Peyer's patch (tissue), 4 donors: ENCODE measurements at places on chromosomes 7 and 10. TPM values are rescaled to one million over a fixed set of nuclear protein-coding genes. Genes with fewer than 3 reads are reported as not detected.

Gene FBXL13
- total RNA-seq, result not detected

Gene SCIN
- total RNA-seq, result 219 TPM

Gene GAD2
- not detected for total RNA-seq

Gene BMPR1A
- total RNA-seq, result 17.1 TPM

Gene CTAGE4
- total RNA-seq, result 13.0 TPM

Gene MLXIPL
- 456 TPM for total RNA-seq

Gene ADRB1
- total RNA-seq, result not detected

Gene PLAU
- 6.6 TPM for total RNA-seq

Gene STAG3
- 3.5 TPM for total RNA-seq

Gene ASB13
- total RNA-seq, result 28.1 TPM

DNA sequence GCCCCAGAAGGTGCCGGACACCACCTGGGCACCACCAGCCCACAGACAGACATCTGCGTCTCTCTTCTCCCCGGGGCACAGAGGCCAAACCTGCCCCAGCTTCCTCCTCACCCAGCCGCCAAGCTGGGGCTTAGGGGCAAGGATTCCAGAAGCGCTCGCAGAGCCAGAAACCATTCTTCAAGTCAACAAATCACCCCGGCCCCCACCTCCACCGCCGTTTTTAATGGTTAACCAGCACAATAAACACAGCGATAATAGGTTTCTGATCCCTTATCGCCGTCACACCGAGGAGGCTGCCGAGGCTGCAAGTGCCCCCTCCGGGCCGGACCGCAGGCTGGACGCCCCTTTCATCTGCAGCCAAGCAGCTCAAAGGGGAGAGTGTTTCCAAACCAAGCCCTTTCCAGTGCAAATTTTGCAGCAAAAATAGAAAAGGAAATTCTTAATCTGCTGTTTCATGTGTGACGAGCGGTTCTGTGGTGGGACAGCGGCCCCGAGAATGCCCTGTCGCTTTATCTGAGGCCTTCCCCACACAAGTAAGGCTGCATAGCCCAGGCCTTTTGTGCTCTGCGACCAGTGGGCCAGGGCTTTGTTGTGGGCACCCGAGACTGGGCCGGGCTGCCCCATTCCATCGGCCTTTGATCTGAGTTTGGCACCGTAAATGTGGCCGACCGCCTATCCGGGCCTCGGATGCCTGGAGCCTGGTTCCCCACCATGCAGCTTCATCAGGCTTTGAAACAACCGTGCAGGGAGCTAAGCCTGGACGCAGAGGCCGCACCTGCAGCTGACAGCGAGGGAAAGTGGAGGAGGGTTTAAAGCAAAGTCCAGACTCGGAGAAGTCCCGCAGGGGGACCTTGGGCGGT, 83.2 kb downstream of the FOXL3 start:
- peak; percentile 79 for DNase-seq
- no peak overlapping the region for H3K4me3 ChIP-seq
- H3K36me3 ChIP-seq, result no peaks in the 10 kb centered on the region
- H3K4me1 ChIP-seq, result no peaks in the 10 kb centered on the region

- no peaks in the 10 kb centered on the region for H3K27me3 ChIP-seq
- no peaks in the 10 kb centered on the region for H3K4me1 ChIP-seq
- no peak overlapping the region for H3K4me3 ChIP-seq
- DNase-seq, result no peak
Measured at GRCh38 chr7:153567426-153567825, 484.8 kb upstream of the DPP6 start.

DNA sequence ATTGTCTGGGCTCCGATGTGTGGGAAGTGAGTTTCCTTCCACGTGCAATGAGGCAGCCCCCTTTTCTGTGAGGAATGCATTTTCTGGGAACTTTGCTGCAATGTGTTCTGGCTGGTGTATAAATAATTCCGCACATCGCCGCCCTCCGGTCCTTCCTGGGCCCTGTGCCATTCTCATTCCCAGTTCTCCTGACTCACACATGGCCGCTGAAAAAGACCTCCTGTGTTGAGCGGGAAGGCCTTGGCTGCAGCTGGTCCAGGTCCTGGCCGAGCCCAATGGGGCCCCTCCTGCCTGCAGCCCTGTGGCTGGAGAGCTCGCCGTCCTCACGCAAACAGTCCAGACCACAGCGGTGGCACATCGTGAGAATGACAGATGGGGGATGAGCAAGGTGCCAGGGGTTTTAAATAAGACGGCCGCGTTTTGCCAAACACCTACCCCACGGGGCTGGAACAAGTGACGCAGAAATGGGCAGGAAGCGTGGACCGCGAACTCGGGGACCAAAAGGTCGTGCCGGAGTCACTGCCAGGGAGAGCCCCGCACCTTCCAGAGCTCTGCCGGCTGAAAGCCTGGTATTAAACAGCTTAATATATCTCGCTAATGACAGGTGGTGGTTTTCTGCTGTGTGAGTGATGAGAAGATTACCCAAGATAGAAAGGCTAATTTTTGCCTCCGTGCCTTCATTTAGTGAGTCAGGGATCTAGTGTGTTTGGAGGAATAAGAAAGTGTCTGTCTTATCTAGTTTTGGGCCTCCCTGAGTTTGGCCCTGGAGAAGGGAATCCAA, 37.0 kb downstream of the FAM20C start:
- peak overlapping the region; percentile 55 for H3K27ac ChIP-seq
- DNase-seq, result peak; percentile 76
- H3K4me3 ChIP-seq, result no peak overlapping the region
- no peaks in the 10 kb centered on the region for H3K4me1 ChIP-seq
- H3K36me3 ChIP-seq, result peaks cover 6% of the 10 kb centered on the region

DNA sequence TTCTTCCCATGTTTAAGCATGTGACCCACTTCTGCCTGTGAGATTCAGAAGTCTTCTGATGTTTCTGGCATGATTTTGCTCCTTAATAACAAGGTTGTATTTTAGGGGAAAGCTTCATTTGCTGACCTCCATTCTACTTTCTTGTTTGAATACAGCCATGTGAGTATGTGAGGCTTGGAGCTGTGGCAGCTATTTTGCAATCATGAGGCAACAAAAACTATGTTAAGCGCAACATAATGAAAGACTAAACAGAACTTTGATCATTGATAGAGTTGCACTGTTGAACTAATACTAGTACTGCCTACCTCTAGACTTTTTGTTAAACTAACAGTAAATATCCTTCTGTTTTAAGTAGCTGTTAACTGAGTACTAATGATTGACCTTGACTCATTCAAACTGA, 203.8 kb upstream of the FAM3C start:
- no peaks in the 10 kb centered on the region for H3K36me3 ChIP-seq
- H3K4me3 ChIP-seq, result no peak overlapping the region
- no peak overlapping the region for H3K27ac ChIP-seq
- no peaks in the 10 kb centered on the region for H3K4me1 ChIP-seq

GRCh38 chr7:91320366-91321078, 56.3 kb downstream of the FZD1 start:
- no peaks in the 10 kb centered on the region for H3K36me3 ChIP-seq
- no peak for DNase-seq
- H3K4me3 ChIP-seq, result no peak overlapping the region
- no peak overlapping the region for H3K27ac ChIP-seq
- no peaks in the 10 kb centered on the region for H3K4me1 ChIP-seq

DNA sequence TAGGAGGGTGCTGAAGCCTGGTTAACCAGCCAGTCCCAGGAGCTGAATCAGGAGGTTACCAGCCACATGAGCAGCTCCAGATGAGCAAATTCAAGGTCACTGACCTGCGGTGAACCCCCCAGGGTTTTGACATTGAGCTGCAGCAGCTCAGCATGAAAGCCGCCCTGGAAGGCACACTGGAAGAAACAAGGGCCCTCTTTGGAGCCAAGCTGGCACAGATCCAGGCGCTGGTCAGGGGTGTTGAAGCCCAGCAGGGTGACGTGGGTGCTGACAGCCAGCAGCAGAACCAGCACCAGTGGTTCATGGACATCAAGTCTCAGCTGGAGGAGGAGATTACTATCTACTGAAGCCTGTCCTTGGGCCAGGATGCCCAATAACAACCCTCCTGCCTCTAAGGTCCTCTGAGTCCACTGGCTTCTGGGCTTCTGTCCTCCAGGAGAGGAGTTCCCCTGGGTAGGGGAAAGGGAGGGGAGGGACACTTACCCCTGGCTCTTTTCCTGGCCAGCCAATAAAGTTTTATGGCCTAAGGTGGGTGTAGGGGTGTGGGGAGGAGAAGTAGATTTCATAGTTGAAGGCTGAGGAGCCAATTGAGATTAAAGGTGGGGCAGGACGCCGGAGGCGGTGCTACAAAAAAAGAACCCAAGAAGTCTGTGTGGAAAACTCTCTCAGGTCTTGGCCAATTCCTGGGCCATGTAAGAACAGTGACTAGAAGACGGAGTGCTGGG, 29.4 kb upstream of the ATOH7 start:
- H3K36me3 ChIP-seq, result no peaks in the 10 kb centered on the region
- H3K27me3 ChIP-seq, result no peaks in the 10 kb centered on the region
- no peak overlapping the region for H3K27ac ChIP-seq
- H3K4me1 ChIP-seq, result no peaks in the 10 kb centered on the region

- no peak overlapping the region for H3K4me3 ChIP-seq
- no peak for DNase-seq
- no peaks in the 10 kb centered on the region for H3K4me1 ChIP-seq
- H3K27ac ChIP-seq, result no peak overlapping the region
- no peaks in the 10 kb centered on the region for H3K36me3 ChIP-seq
Measured at GRCh38 chr10:84543948-84544347, 215.6 kb downstream of the CCSER2 start.

- no peak overlapping the region for H3K4me3 ChIP-seq
- no peaks in the 10 kb centered on the region for H3K36me3 ChIP-seq
- no peaks in the 10 kb centered on the region for H3K27me3 ChIP-seq
- DNase-seq, result no peak
- H3K4me1 ChIP-seq, result no peaks in the 10 kb centered on the region
Measured at GRCh38 chr10:17548770-17549169, 68.4 kb downstream of the HACD1 start.

GRCh38 chr7:50729962-50730361, 52.7 kb downstream of the GRB10 start:
- no peak overlapping the region for H3K27ac ChIP-seq
- no peaks in the 10 kb centered on the region for H3K27me3 ChIP-seq
- no peaks in the 10 kb centered on the region for H3K4me1 ChIP-seq
- DNase-seq, result no peak
- H3K4me3 ChIP-seq, result no peak overlapping the region

DNA sequence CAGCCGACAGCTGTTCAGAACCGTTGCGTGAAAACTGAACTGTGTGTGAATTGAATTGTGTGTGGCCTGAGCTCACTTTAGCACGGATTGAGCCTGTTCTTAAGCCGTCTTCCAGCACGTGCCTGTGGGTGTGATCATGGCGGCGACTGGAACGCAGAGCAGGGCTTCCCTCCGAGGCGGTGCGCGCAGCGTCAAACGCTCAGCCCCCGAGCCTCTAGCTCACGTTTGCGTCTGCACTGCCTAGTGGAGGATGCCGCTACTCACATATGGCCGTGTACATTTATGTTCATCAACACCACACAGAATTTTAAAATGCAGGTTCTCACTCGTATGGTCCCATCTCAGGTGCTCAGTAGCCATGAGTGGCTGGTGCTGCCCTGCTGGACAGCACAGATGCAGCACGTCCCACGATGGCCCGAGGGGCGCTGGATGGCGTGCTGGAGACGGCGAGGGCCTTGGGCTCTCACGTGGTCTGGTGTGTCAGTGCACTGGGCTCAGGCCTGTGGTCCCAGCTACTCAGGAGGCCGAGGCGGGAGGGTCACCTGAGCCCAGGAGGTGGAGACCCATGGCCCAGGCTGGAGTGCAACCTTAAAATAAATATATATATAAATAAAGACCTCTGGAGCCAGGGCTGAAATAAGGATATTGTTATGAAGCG, 22.0 kb downstream of the SUN1 start:
- H3K4me3 ChIP-seq, result no peak overlapping the region
- no peak overlapping the region for H3K27ac ChIP-seq
- H3K4me1 ChIP-seq, result no peaks in the 10 kb centered on the region
- H3K27me3 ChIP-seq, result no peaks in the 10 kb centered on the region
- DNase-seq, result no peak
- peaks cover 97% of the 10 kb centered on the region for H3K36me3 ChIP-seq

DNA sequence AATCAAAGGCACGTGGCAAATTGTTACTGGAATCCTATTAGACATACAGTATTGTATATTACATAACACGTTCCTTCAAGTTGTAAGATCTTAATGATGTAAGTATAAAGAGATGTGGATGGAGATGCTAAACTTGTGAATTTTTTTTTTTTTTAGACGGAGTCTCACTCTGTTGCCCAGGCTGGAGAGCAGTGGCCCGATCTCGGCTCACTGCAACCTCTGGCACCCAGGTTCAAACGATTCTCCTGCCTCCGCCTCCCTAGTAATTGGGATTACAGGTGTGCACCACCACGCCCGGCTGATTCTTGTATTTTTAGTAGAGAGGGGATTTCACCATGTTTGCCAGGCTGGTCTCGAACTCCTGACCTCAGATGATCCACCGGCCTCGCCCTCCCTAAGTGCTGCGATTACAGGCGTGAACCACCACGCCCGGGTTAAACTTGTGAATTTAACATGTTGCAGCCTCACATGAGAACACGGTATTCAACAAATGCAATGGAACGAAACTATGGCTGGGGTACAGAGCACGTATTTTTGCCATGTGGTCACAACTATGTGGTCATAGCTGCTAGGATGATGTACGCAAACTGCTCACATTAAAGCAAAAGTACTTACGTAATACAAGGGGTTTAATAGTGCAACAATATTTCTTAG, 818 bp upstream of the SUPV3L1 start:
- peaks cover 15% of the 10 kb centered on the region for H3K36me3 ChIP-seq
- peak overlapping the region; percentile 92 for H3K27ac ChIP-seq
- no peaks in the 10 kb centered on the region for H3K4me1 ChIP-seq
- peak overlapping the region; percentile 91 for H3K4me3 ChIP-seq

GRCh38 chr7:70097645-70098044, 499.4 kb downstream of the AUTS2 start:
- H3K4me3 ChIP-seq, result no peak overlapping the region
- DNase-seq, result no peak
- H3K27me3 ChIP-seq, result no peaks in the 10 kb centered on the region
- no peaks in the 10 kb centered on the region for H3K4me1 ChIP-seq
- no peak overlapping the region for H3K27ac ChIP-seq

- H3K4me1 ChIP-seq, result no peaks in the 10 kb centered on the region
- H3K27me3 ChIP-seq, result no peaks in the 10 kb centered on the region
- no peak for DNase-seq
- no peak overlapping the region for H3K4me3 ChIP-seq
- H3K36me3 ChIP-seq, result no peaks in the 10 kb centered on the region
- H3K27ac ChIP-seq, result no peak overlapping the region
Measured at GRCh38 chr7:80775897-80776296, 137.5 kb downstream of the CD36 start.

DNA sequence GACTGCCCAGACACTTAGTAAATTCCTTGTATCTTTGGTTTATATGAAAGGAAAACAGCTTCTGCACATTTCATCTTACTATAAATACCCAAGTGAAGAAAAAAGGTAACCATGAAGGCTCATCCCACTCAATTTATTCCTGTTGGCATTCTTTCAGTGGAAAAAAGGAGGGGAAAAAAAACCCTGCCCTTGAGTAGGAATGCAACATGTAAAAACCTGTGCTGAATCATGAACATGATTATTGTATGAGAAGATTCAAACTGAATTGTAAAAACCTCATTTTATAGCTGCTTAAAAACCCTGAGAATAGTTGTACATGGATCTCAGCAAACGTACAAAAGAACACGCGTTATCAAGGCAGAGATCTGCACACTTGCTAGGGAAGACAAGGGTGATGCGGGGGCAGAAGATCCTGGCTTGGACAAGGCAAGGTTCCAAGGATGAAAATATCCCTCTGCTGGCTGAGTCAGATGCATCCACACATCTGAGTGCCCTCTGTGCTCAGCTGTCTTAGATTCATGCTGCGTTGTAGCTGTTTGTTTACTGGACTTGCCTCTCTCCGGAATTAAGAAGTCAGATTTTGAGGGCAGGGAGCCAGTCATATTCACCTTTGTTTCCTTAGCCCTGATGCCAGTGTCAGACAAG, 658.2 kb downstream of the PARD3 start:
- H3K27ac ChIP-seq, result no peak overlapping the region
- no peak for DNase-seq
- H3K4me1 ChIP-seq, result no peaks in the 10 kb centered on the region
- H3K4me3 ChIP-seq, result no peak overlapping the region
- no peaks in the 10 kb centered on the region for H3K36me3 ChIP-seq
